ENCODE measurements at places on chromosomes 5 and 9.

DNA sequence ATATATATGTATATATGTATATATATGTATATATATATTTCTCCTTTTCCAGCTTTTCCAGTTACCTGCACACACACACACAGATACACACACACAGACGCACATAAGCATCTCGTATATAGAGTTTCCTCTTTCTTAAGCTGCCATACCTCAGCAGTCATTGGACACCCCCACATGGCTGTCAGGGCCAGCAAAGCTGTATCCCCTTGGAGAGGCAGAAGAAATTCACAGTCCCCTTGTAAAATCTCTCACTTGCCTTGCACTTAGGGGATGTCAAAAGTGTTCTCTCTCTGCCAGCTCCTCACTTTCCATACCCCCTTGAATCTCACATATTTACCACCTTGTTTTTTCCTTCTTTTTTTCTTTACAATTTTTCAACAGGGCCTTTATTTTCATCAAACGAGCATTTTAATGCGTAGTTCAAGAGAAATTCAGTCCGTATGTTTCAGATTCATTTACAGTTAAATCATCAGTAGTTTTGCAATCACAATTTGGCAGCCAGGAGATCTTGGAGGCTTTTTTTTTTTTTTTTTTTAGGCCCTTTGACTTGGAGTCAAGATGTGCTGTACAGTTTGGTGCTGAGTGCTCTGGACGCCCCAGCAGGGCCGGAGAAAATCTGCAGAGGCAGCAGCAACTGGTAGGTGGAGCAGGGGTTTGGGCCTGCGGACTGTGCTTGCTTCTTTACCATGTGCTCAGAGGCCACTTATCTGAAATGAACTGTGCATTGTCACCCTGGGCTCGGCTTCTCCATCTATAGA lies 244.9 kb upstream of the KLF4 start:
- DNase-seq: peak; percentile 78

DNA sequence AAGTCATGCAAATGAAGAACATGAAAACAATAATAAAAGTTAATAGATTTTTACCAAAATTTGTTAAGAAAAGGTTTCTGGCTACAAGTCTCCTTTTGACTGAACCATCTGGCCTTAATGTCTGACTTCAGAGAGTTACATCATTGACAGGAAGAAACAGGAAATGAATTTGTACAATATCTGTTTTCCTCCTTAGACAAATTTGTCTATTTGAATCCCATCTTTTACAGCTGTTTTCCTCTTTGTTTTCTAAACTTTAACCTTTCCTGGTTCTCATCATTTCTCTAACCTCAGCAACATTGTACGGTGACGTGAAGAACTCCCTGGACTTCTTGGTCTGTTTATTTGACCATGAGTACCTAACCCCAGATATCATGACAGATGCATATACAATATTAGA lies 567.5 kb upstream of the RIOK2 start:
- DNase-seq: no peak

GRCh38 chr9:69175486-69175885 lies 1.4 kb downstream of the TJP2 start:
- DNase-seq: no peak

DNA sequence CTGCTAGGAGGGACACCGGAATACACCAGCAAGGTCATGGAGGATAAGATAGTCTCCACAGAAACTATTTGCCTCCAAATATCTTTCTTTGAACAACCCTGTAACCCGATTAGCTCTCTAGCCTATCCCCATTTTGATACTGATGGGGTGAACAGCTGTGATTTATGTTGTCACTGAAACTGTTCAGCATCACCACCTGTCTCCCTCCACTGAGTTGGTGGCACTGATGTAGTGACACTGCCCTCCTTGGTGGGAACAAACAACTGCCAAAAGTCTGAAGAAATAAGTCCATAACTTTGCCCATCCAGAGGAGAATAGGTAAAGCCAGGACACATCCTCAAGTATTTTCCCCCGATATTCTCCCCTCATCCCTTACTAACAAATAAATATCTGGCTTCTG lies 24.3 kb upstream of the KCNV2 start:
- DNase-seq: no peak

DNA sequence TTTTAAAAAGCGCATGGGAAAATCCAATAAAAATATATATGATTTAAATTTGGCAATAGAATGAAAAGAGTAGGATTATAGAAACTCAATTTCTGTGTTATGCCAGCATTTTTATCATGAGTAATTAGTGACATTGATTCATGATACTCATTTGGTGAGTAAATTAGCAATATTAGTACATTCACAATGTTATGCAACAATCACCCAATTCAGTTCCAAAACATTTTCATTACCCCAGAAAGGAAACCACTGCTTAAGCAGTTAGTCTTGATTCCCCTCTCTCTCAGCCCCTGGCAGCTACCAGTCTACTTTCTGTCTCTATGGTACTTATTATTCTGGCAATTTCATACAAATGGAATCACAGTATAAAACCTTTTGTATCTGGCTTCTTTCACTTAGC lies 27.0 kb downstream of the OSMR start:
- DNase-seq: no peak

DNA sequence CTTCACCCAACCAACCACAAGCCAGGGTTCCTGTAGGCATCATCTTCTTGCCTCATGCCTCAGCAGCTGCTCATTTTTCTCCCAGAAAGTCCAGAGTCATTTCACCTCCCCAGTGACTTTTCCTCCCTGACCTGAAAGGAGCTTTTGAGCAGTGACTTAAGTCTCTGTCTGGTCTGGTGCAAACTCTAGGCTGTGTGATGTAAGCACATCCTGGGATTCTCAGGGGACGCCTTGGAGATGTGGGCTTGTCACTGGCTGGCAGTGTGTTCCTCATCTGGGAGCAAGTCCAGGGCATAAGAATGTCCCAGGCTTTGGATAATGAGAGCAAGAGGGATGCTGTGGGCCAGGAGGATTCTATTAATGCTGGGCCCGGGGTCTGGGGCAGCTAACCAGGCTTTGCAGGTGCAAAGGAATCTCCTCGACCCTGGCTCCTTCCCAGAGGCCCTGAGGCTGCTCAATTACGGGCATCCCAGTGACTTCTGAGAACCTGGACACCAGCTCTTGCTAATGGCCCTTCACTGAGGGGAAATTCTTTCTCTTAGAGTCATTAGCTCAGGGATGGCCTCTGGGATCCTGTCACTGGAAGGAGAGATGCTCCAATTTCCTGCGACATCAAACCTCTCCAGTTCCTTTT lies 211.0 kb upstream of the PANK3 start:
- DNase-seq: no peak

DNA sequence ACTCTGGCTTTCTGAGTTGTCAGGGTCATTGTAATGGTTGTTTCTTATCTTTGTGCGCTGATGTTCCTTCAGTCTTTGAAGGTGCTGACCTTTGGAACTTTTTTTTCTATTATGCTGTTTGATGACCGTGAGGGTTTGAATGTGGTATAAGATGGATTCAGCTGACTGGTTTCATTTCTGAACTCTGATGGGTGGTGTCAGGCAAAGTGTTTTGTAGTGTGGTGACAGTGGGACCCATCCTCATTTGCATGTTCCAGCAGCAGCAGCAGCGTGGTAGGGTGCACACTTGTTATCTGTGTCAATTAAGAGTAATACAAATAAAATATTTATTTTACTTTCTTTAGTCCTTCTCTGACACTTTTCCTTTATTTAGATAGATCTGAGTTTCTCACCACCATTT lies 227.7 kb upstream of the PRR16 start:
- no peak for DNase-seq
